Fibroblast of lung (primary cell): ENCODE measurements at places on chromosomes 3 and 15. TPM values are rescaled to one million over a fixed set of nuclear protein-coding genes. Genes with fewer than 3 reads are reported as not detected.

The ARHGEF26 gene
- polyA plus RNA-seq, result 0.72 and 2.5 TPM in 2 replicates

The RTP1 gene
- not detected in 2 replicates for polyA plus RNA-seq

The TRANK1 gene
- polyA plus RNA-seq, result 6.7 and 9.1 TPM in 2 replicates

DNA sequence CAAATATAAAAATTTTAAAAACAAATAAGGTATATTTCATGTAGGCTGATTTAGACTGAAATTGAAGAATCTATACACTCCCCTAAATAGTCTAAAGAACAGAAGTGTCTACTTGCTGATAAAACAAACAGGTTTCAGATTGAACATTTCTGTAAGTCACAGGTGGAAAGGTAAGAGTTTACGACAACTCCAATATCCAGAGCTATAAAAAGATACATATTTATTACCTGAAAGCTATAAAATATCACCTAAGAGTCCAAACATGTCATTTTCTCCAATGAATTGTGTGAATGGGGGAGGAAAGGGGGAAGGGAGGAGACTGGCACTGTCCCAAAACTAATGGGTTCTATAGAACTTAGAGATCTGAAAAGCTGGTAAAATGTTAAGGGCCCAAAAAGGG, 26.1 kb downstream of the PPP1R2 start:
- no peak for DNase-seq

DNA sequence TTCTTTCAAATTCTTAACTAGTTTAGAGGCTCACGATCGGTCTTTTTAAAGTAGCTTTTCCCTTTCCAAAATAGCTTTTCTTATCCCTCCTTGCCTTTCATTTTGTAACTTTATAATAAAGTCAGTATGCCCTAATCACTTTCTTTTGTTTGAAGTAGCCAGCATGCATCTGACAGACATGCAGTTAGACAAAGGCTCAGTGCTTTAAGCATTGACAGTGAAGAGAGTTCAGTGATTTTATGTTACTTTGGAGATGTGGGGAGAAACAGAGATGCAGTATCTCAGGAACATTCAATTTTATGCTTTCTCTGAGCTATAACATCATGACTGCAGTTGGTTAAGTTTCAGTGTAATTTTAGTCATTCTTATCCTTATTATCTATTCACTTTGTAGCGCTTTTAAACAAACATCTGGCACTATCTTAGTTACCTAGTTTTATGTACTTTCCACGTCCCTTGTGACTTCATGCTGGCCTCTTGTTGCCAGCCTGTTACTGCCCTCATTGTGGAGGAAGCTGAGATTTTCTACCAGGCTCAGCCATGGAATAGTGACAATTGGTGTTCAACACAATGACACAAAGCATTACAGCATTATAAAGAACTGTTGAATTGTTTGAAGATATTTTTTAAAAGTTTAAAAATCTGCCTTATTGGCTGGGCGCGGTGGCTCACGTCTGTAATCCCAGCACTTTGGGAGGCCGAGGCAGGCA, 90.3 kb downstream of the AKAP13 start:
- DNase-seq, result no peak

DNA sequence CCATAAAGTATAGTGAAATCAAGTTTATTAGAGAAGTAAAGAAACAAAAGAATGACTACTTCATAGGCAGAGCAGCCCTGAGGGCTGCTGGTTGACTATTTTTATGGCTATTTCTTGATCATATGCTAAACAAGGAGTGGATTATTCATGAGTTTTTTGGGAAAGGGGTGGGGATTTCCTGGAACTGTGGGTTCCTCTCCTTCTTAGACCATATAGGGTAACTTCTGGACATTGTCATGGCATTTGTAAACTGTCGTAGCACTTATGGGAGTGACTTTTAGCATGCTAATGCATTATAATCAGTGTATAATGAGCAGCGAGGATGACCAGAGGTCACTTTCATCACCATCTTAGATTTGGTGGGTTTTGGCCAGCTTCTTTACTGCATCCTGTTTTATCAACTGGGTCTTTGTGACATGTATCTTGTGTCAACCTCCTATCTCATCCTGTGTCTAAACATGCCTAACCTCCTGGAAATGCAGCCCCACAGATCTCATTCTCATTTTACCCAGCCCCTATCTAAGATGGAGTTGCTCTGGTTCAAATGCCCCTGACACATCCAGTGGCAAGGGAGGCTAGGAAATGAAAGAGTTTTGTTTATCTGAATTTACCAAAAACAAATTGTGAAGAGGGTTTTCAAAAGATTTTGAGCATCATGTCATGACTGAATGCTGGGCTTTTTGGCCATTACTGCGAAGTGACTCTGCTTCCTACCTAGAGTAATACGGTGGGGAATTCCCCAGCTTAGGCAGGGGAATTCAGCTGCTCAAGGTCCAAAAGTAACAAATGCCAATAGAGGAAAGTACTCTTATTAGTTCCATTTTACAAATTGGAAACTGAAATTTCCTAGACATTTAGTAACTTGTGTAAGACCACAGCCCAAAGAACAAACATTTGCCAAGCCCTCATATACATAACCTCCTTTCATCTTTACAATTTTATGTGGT, 6.2 kb upstream of the SPSB4 start:
- DNase-seq, result no peak

GRCh38 chr3:150744919-150745211, 18.1 kb downstream of the SIAH2 start:
- DNase-seq, result no peak

DNA sequence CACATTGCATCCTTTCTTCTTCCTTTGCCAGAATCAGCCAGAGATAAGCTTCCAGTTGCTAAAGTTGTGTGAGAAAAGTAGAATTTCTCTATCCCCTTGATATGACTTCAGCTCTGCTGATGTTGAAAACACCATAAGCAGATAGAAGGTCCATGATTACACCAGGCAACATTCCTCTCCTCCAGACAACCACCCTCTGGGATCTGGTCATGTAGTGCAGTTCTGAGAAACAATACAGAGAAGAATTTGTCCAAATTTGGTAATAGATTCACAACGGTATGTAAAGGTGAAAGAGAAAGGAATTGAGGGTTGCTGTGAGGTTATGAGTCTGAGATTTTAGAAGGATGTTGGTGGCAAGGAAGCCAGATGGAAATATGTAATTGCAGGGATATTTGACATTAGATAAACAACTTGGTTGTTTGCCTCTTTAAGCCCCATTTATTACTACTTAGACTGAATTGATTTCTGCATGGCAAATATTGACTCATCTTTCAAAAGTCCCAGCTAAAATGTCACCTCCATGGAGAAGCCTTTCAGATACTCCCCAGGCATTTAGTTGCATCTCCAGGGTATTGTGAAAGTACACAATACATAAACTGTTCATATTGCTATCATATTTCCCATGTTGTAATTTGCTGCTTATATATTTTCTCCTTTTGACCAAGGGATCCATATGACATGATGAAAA, 134.9 kb downstream of the GAP43 start:
- DNase-seq, result no peak

- peak; percentile 32 for DNase-seq
Observed at GRCh38 chr3:181695661-181696491, 15.8 kb upstream of the SOX2 start.
